OCI-M1 (cell line): ENCODE measurements at places on chromosomes 2 and 18.

DNA sequence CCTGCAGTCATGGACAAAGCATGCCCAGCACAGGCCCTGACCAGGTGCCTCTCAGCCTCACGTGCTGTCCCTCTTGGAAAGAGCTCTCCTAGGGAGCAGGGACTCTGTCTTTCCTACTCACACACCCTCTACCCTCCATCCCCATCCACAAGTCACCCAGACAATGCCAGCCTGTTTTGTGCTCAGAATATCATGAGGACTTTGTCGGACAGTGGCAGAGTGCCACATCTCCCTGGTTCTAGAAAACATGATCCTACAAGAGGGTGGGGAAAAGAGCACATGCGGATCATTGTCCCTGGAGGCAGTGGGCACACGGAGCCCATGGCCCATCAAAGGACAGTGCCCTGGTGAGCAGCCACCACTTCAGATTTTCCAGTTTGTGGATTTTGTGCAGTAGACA, 3.7 kb upstream of the MAL start:
- DNase-seq: no peak

DNA sequence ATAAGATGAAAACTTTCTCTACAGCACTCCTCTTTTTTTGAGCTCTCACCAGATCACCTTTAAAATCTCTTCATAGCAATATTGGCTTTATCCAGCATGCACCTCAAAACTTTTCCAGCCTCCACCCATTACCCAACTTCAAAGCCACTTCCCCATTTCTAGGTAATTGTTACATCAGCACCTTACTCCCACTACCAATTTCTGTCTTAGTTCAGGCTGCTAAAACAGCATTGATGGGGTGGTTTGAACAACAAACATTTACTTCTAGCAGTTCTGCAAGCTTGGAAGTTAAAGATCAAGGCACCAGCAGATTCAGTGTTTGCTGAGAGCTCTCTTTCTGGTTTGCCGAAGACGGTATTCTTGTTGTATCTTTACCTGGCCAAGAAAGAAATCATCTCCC, 114.0 kb upstream of the SLC39A10 start:
- peak; percentile 84 for DNase-seq

DNA sequence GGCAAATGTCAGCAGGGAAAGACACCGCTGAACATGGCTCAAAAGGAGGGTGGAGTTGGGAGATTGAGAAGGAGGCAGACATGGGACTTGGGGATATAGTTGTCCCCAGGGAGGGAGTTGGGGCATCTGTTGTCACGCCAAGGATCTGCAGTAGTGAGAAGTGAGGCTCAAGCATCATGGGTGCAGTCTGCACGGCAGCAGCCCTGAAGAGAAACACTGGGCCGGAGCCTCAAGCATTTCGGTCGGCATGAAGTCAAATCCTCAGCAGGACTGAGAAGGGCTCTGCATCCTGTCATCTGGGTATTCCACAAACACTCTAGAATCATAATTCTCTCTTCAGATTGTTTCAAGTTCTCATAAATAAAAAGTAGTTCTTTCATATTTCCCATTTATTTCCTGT, 132.7 kb upstream of the DAPL1 start:
- DNase-seq: no peak

DNA sequence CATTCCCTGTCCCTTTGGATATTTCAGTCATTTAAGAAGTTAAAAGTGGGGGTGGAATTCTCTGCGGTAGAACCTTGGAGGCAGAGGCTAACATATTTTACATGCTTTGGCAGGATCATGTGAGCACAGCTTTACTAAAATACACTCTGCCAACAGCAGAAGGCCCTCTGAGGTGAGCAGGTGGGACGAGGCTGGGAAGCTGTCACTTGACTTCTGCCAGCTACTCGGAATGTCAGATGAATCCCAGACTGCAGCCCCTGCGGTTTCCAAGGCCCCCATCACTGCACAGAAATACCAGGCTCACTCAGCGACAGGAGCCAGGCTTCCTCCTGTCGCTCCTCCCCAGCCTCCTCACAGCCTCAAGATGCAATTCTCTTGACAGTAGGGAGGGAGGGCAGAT, 220.9 kb upstream of the REV1 start:
- no peak for DNase-seq

GRCh38 chr2:29051730-29052129, 22.6 kb downstream of the PCARE start:
- no peak for DNase-seq

DNA sequence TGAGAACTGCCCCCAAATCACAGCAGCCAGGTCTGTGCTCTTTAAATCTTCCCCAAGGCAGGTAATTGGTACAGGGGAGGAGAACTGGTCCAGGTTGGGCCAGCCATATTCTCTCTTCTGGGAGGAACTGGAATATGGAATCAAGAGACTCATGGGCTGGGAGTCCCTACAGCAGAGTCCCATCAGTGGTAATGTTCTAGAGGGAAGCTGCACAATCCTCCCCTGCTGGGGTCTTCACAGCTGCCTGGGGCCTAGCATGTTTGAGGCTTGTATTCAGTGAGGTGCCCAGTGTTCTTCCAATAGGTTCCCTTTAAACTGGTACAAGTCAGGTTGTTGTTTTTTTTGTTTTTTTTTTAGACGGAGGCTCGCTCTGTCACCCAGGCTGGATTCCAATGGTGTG, 21.1 kb upstream of the EGR4 start:
- DNase-seq: no peak

DNA sequence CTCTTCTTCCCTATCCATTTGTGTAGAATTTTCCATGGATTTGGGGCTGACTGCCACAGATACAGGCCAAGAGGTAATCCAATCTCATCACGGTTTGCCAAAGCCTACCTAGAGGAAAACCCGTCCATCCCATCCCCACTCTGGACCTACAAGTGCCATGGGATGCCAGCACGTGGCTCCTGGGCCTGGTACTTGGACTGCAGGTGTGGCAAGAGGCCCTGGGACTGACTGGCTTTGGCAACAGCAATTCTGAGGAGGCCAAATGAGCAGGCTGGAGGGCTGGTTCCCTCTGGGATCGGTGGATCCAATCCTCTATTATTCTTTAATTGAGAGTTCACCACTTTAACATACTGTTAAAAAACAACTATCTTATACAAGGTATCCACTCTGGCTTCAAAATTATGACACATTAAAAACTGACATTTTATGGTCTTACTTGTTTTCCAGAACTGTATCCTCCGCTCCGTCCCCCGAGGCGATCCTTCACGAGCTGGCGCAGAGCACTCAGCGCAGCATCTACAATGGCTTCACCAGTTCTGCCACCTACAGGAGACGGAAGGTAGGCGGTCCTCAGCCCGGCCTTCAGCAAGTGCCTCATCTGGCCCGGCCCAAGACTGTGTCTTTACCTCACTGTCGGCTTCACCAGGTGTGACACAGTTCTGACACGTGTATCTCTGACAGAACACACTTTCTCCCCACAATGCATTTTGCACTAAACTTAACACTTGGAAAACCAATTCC, 19.8 kb downstream of the PDIA6 start:
- no peak for DNase-seq

GRCh38 chr2:162265666-162266459, 22.6 kb upstream of the FAP start:
- DNase-seq: no peak

DNA sequence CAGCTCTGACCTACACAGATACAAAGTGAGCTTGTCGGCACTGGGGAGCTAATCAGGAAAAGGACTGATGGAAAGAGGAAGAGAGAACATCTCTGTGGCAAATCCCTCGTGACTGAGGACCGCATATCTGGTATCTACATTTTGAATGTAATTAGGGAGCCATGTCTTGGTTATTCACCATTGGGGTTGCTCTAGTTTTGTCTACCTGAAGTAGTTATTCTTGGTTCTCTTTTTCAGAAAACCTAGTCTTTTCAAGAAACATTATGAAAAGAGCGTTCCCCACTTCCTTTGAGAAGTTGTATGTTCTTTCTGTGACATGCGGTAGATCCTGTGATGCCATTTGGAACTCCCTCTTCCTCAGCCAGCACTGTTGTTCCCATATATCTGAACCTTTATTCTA, 104.4 kb downstream of the DOCK10 start:
- peak; percentile 7 for DNase-seq

- DNase-seq: no peak
Measured at GRCh38 chr2:199543606-199544172, 86.0 kb upstream of the SATB2 start.

DNA sequence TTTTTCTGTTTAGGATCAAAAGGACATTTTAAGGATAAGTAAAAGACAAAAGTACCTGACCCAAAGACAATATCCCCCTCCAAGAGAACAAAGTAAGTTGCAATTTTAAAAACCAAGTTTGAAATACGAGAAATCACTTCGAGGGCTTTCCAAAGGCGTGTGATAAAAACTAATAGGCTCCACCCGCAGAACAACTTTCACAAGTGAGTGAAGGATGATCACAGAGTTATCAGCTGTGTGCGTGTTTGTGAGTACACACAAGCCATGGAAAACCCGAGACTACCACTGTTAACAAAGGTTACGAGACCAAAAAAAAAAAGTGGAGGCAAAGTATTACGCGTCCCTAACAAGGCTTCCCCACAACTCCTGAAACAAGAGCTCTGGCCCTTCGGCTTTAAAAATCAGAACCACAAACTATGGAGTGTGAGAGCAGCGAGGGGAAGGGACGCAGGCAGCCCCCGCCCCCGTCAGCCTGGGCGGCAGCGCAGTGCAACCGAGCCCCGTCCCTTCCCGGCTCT, 719 bp downstream of the SMAD2 start:
- peak; percentile 87 for DNase-seq

GRCh38 chr18:7577706-7578105, 10.6 kb downstream of the PTPRM start:
- DNase-seq: no peak

- no peak for DNase-seq
Measured at GRCh38 chr18:78777992-78778391, 201.6 kb upstream of the SALL3 start.

GRCh38 chr2:168009900-168010299, 237.5 kb downstream of the STK39 start:
- DNase-seq: no peak

DNA sequence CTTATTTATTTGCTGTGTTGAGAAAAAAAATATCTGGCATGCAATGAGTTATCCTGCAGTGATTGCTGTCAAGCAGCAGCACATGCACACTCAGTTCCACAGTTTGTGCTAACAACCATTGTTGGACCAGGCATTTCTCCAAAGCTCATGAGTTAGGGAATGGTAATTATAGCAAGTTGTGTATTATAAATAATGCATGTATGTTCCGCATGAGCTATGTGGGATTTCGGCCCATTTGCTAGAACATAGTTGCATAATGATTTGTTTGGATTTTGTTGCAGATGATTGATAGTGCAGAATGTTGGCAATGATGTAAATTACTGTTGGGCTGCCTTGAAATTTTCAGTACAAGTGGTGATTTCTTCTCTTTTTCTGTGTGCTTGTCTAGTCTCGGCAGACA, 10.7 kb downstream of the KCNJ3 start:
- no peak for DNase-seq

GRCh38 chr18:22453315-22453714, 35.6 kb upstream of the CTAGE1 start:
- no peak for DNase-seq

DNA sequence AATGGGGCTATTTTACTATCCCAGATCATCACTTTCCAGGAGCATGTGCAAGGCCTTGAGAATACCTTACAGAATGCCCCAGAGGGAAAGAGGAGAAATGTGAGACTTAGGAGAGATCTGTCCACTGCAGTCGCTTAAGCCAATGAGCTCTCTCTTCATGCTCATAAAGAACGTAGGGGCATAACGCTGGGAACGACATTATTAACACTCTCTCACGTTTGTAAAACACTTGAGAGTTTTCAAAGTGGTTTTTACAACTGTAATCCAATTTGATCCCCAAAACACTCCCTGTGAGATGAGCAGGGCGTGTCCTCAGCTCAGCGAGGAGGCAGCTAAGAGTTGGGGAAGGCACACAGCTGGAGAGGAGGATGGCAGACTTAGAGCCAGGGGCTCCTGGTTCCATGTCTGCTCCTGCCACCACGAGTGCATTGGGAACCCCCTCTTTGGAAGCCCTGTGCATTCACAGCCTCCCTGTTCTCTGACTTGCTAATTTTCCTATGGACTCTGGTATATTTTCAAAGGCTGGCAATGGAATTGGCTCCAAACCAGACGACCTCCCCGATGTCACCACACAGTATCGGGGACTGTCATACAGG, 97.4 kb downstream of the PLB1 start:
- no peak for DNase-seq

GRCh38 chr2:143087033-143087432, 42.2 kb upstream of the ARHGAP15 start:
- peak; percentile 9 for DNase-seq

GRCh38 chr2:12502759-12503158, 214.0 kb upstream of the TRIB2 start:
- peak; percentile 49 for DNase-seq

DNA sequence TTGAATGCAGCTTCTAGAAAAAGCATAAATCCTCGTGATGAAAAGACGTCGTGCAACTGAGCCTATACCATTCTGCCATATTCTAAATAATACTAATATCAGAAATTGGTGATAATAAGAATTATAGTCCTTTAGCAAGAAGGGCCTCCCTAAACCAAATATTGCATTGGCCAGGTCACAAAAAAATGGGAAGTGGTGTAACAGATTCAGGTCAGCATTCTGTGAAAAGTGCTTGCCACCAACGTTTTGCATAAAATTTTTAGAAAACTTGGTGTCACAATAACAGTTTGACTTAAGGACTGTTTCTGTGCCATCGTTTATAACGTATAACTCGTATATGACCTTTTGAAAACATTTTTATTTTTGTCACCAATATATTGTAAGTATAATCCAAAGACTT, 603.6 kb downstream of the CPS1 start:
- DNase-seq: peak; percentile 43

DNA sequence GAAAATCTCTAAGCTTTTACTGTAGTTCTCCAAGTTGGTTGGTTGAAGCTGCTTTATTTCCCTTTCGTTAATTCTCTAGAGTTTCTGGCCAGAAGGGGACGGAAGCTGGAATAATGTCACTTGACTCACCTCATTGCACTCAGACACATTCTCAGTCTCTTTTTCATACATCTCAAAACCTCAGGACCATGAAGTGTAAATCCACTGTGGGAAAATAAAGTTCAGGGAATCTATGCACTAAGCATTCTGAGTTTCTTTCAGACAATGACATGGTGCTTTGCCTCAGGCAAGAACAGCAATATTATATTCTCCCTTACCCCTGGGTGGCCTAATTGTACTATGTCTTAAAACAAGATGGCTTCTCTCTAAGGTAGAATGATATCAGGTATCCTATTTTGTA, 167.8 kb downstream of the PRPF40A start:
- no peak for DNase-seq

DNA sequence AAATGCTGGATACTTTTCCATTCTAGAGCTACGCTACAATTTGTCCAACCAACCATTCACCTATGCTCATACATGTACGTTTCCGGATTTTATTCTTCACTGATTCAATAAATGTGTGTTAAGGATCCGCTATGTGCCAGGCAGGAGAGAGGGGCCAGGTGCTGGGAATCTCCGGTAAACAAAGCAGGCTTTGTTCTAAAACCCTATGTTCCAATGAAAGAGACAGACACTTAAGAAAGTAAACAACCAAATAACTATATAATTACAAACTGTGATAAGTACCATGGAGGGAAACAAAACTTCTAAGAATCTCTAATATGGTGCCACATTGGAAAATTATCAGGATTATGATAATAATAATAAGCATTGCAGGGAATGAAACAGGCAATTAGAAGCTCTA, 22.2 kb upstream of the POMC start:
- DNase-seq: no peak

GRCh38 chr2:11907190-11907589, 160.8 kb downstream of the LPIN1 start:
- no peak for DNase-seq

- peak; percentile 63 for DNase-seq
Measured at GRCh38 chr2:190533968-190534309, 583 bp downstream of the NEMP2 start.
